Prostate gland (tissue), 2 donors: ENCODE measurements at places on chromosomes 12 and 14. TPM values are rescaled to one million over a fixed set of nuclear protein-coding genes. Genes with fewer than 3 reads are reported as not detected.

Gene KRT82
- not detected for total RNA-seq

- DNase-seq: no peak
Measured at GRCh38 chr12:57479376-57480115, at the start of gene ARHGAP9. TSS of gene ARHGAP9 (minus strand) at chr12:57479866. CDS start at chr12:57479406, 460 bp downstream.

DNA sequence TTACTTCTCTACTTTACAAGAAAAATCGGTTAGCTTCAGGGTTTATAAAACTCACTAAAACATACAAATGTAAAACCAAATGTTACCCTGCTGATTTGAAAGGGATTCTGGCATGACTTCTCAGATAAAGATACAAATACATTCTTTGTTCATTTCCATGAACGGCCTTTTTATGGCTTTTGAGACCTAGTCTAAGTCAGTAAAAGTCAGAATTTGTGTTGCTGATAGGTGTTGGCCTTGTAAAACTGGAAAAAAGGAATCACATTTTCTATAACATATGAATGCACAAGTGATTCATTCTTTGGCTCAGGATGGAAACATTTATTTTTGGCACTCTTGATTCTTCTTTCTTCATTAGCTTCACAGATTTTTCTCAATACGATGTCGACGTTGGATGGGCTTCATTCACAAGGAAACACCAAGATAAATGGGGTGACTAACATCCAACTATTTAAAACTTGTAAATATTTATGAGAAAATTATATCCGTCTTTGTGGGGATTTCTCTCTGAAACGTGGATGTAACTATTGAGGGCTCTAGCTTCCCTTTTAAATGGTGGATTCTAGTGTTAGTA lies 27.0 kb upstream of the CPM start:
- DNase-seq: no peak

GRCh38 chr14:52885230-52885629 lies 65.6 kb downstream of the FERMT2 start:
- DNase-seq: no peak

Gene DEPDC4
- 18.0 TPM for total RNA-seq

- DNase-seq: no peak
Measured at GRCh38 chr12:113757221-113758002, 208.7 kb downstream of the RBM19 start.

- no peak for DNase-seq
Measured at GRCh38 chr12:75553836-75554555, 42.6 kb upstream of the KRR1 start.

DNA sequence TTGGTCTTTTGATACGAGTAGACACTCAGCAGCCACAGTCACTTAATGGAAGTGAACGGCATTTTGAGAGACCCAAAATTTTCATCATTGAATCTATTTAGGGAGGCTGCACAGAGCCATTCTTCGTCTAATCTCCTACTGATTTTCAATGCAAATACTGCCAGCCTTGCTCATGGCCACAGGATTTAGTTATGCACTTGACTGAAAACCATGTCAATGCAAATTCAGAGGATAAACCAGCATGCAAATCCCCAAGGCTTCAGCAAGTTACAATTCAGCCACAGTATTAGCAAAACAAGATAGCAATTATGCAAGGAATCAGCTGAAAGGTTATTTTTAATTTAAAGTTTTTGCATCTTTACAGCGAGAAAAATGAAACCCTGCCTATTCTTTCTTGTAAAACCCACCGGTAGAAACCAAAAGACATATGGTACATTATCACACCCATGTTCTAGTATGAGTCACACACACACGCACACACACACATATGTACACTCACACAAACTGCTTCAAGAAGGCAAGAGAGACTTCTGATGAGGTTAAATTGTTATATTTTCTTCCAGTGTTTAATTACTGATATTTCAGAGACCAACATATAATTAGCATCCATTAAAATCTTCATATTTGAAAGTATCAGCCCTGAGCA lies 985.3 kb upstream of the FLRT2 start:
- DNase-seq: no peak

Gene OR4K17
- total RNA-seq: not detected

DNA sequence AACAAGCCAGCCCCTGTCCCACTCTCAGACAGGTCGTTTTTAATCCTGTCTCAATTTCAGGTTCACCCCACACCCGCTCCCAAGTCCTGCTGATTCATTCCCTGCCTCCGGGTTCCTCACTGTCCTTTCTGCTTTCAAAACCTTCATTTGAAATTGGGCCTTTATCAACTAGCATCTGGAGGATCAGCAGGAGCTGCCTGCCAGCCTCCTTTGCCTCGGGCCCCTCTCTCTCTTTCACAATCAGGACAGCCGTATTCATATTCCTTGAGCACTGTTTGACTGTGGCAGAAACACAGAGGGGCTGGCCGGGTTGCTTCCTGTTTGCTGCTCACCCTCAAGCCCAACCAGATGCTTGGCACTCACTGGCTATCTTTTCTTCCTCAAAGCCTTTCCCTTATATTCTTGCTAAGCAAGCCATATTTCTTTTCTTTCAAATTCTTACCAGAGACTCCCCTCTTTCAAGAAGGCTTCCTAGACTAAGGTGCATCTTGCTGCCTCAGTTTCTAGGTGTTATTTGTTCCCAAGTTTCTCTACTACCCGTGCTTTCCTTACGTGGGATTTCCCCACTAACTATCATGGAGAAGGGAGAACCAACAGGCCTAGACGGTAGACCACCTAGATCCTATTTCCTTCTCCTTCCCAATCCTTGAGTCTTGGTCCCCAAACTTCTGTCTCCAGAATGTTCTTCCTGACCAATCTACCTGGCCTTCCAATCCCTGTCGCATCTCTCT lies 3.0 kb downstream of the GALNT6 start:
- DNase-seq: no peak

- no peak for DNase-seq
Measured at GRCh38 chr12:65392491-65392890, 114.0 kb downstream of the MSRB3 start.

- DNase-seq: no peak
Measured at GRCh38 chr12:102567031-102567985, 86.9 kb upstream of the IGF1 start.

Gene ARID2
- total RNA-seq: 47.3 TPM

GRCh38 chr12:76688631-76689030 lies 75.3 kb upstream of the ZDHHC17 start:
- no peak for DNase-seq

DNA sequence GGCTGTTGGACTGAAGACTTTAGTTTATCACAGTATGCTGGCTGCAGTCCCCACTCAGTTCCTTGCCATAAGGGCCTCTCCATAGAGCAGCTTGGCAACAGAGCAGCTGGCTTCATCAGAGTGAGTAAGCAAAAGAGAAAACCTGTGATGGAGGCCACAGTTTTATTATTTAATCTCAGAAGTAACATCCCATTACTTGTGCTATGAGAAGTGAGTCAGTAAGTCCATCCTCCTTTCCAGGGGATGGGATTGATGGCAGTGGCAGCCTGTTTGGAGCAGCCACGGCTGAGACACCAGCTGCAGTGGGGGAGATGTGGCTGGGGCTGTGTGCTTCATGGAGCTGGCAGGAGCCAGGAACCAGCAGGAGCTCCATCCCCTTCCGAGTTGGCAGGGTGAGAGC lies 138.5 kb upstream of the SRRM4 start:
- no peak for DNase-seq

GRCh38 chr14:99312106-99312505 lies 40.1 kb upstream of the BCL11B start:
- no peak for DNase-seq

Gene KRT7
- total RNA-seq: 53.1 TPM

Gene IAPP
- total RNA-seq: not detected

Gene KITLG
- total RNA-seq: 21.0 TPM

- DNase-seq: no peak
Measured at GRCh38 chr12:4431866-4432265, 13.7 kb downstream of the FGF6 start.

DNA sequence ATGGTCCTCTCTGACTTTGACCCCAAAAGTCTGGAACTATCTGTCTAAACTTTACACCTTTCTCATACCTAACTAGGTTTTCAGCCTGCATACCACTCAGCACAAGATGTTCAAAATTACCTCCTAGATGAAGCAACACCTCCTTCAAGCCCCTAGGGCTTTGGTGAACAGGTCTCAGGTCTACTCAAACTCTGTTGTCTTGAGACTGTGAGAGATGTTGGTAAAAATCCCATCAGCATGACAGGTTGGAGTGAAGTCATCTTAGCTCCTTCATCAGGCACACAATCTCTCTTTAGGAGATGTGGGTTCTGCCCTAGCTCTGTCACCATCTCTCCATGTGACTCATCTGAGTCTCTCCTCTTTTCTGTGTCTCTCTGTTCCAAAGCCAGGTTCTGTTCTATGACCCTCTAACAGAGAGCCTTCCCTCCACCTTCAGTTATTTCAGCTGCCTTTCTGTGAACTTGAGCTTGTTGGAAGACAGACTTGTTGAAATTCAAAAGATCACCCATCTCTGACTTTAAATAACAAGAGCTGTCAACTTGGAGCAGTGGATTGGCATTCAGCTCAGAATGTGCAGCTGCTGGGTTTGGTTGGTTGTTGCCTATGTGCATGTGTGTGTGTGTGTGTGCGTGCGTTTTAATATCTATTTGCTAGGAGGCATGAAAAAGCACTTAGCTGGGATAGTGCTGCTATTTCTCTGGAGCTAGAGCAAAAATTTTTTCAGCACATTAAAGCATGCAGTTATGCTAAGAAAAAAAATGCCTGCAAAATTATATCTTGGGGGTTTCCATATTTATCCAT lies 130.7 kb downstream of the CRACR2A start:
- no peak for DNase-seq

DNA sequence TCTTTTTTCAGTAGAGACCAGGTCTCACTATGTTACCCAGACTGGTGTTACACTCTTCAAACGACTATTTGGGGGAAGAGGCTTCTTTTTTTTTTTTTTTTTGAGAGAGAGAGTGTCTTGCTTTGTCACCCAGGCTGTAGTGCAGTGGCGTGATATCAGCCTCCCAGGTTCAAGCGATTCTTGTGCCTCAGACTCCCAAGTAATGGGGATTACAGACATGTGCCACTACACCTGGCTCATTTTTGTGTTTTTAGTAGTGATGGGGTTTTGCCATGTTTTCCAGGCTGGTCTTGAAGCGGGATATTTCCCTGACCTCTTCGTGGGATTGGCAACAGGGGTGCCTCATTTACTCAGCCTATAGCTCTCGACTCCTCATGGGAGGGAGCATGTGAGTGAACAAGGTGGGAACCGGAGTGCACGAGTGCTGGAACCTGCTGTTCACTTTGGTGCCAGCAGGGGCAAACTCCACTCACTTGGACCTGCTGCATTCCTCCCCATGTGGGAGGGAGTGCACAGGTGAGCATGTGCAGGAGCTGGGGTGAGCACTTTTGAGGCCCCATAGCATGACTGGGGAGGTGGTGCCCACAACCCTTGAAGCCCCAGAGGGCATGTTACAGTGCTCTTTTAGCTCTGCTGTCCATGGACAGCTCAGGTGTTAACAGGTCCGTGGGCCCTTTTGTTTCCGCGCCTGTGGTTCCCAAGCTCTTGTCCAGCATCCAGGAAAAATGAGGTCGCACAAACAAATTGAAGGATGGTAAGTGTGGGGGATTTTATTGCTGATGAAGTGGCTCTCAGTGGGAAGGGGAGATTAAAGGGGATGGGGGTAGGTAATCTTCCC lies 79.1 kb upstream of the HECTD1 start:
- no peak for DNase-seq

DNA sequence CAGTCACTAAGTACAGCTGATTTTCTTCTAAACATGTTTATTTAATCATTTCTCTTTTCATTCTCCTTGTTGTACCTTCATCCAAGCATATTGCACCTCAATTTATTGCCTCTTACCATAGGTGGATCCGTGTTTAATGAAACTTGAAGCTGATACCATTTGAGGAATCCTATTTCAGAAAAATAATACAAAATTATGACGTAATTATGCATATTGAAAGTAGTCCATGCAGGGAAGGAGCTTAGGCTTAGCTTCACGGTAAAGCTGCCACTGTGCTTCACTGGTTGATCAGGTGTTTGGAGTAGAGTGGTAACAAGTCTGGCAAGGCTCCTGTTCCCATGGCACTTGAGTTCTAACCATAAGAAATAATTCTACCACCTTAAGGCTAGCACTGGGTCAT lies 61.0 kb upstream of the CLEC14A start:
- DNase-seq: no peak

Gene C12orf50
- total RNA-seq: 6.7 TPM

DNA sequence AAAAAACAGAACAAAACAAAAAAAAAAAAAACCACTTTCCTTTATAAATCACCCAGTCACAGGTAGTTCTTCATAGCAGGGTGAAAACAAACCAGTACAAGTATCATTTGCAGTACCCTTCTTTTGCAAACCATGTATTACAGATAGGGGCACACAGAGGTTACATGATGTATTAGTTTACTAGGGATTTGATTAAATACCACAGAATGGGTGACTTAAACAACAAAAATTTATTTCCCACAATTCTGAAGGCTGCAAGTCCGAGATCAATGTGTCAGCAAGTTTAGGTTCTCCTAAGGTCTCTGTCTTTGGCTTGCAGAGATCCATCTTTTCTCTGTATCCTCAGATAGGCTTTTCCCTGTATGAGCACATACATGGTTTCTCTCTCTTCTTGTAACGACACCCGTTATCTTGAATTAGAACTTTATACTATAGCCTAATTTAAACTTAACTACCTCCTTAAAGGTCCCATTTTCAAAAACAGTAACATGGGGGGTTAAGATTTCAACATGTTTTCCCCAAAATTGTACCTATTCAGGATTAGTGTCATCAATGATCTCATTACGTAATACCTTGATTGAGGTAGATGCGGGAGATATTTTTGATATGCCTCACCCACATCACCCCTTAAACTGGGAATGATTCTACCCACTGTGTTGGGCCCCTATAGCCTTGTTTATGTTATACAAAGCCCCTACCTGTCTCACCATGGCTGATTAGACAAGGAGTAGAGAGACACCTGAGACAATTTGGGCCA lies 3.5 kb upstream of the CEP128 start:
- DNase-seq: no peak

Gene GRIN2B
- total RNA-seq: not detected
